Esophagus muscularis mucosa (tissue), 4 donors: ENCODE measurements at places on chromosomes 5 and 9. TPM values are rescaled to one million over a fixed set of nuclear protein-coding genes. Genes with fewer than 3 reads are reported as not detected.

SH3RF2 gene
- total RNA-seq, result 2.1 TPM

CLINT1 gene
- total RNA-seq, result 84.3 TPM

SLC1A3 gene
- total RNA-seq, result 26.5 TPM

SPINK6 gene
- total RNA-seq, result not detected

NMUR2 gene
- total RNA-seq, result not detected

MEF2C gene
- total RNA-seq, result 32.3 TPM

ROR2 gene
- 69.5 TPM for total RNA-seq

SLC34A1 gene
- not detected for total RNA-seq

HSD17B4 gene
- 71.6 TPM for total RNA-seq

FANCG gene
- total RNA-seq, result 2.2 TPM

ELOVL7 gene
- total RNA-seq, result 6.1 TPM

LCNL1 gene
- 0.42 TPM for total RNA-seq

TMEM8B gene
- 26.4 TPM for total RNA-seq
